Stimulated activated CD8-positive, alpha-beta memory T cell treated with anti-CD3 and anti-CD28 coated beads, Interleukin-7, amount 100 ng/mL, for 1 hour (primary cell): ENCODE measurements at places on chromosomes 1 and 21.

- DNase-seq = no peak
Measured at GRCh38 chr1:65827346-65827745, 34.7 kb downstream of the PDE4B start.

- DNase-seq = no peak
Measured at GRCh38 chr1:96416701-96417444, 304.7 kb upstream of the PTBP2 start.

GRCh38 chr1:43455213-43455889 is 1.6 kb upstream of the HYI start:
- no peak for DNase-seq

DNA sequence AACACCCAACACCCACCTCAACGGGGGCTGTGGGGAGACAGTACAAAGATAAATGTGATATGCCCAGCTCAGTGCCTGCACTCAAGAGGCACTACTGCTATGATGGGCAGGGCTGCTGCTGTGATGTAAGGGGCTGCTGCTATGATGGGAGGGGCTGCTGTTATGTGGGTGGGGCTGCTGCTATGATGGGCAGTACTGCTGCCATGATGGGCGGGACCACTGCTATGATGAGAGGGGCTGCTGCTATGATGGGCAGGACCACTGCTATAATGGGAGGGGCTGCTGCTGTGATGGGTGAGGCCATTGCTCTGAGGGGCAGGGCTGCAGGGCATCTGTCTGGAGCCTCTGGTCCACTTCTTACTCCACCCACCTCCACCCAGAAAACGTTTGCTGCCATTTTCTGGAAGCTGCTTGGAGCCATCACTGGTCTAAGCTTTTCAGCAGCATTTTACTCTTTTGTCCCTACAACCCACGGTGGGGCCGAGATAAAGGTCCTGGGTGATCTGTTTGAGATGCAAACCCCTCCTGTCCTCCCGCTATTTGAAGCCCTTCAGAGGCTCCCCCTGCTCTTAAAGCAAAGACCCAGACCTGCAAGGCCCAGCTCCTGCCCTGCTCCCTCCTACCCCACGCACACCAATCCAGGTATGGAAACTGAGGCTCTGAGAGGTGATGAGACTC is 656.9 kb downstream of the PTPRU start:
- DNase-seq = no peak

DNA sequence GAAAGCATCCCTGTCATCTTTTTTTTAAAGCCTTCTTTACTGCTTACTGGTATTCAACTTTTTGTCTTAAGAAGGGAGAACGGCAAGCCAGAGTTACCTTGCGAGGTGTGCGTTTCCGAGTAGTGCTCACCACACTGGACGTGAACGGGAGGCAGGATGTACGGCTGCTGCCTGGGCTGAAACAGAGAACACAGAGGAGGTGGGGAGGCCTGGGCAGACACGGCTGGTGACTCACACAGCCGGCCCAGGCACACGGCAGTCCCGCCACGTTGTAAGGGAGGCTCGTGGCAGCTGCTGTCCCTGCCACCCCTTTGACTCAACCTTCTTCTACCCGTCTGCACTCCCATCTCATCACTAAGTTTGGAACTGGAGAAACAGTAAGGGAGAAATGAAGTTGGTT is 105.8 kb downstream of the SMYD2 start:
- no peak for DNase-seq

GRCh38 chr1:103171041-103171590 is 62.8 kb upstream of the COL11A1 start:
- DNase-seq = no peak

DNA sequence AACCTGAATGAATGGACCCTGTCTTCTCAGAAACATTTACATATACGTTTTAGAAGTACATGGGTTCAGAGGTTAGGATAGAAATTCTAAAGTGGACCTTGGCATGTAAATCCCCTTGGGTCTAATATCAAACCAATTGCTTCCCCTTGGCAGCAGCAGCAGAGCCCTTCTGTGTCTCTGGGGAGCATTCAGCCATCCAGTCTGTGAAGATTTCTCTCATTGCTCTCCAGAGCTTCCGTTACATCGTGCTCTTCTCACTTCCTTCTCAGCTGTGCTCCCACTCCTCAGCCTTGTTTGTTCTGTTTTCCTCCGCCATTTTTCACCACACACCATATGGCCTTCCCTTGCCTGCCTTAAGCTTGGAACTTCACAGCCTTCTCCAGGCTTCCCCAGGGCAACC is 61.5 kb upstream of the ATP1B1 start:
- DNase-seq = no peak
